ENCODE measurements at places on chromosomes 7 and 10.

DNA sequence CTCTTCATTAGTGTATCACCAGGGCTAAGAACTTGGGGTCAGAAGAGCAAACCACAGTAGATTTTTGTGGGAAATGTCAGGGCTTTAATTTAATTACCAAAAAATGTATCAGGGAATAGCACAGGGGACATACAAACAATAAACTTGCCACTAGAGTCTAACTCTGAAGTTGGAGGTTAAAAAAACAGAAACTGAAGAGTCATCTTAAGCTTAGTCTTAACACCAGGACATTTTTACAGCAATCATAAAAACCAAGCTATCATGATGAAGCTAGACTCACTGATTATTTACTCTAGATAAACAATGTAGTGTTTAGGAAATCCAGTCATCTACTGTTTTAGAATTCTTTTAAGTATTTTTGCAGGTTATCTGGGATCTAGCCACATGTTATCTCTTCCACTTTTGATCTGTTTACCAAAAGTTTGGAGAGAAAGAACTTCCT is 48.4 kb upstream of the GLI3 start:
- no peak for DNase-seq

- DNase-seq = no peak
Observed at GRCh38 chr7:2729893-2730716, 42.1 kb downstream of the AMZ1 start.

- DNase-seq = no peak
Observed at GRCh38 chr10:19947656-19948055, 131.4 kb downstream of the PLXDC2 start.

GRCh38 chr7:137755427-137755826 is 91.3 kb downstream of the DGKI start:
- no peak for DNase-seq

GRCh38 chr10:51620131-51620530 is 79.3 kb downstream of the CSTF2T start:
- DNase-seq = no peak

- DNase-seq = no peak
Observed at GRCh38 chr10:47133871-47134570, 166.0 kb upstream of the GDF10 start.

DNA sequence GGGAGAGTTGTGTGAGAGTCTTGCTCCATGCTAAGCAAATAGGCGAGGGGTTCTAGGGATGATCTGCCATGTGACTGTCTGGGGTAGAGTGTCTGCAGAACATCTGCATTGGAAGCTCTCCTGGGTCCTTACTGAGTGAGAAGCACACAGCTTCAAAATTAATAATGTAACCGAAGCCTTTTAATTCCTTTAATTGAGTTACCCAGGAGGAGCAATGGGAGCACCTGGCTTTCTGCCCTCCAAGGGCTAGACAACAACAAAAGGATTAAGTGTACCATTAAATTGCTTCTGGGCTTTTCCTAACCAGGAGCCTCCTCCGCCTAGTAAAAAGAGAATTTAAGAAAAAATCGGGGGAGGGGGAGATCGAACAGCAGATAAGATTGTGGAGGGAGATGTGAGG is 102.0 kb upstream of the TBX20 start:
- no peak for DNase-seq

Data from activated CD8-positive, alpha-beta memory T cell treated with anti-CD3 and anti-CD28 coated beads for 1 hour (primary cell).